ENCODE measurements at places on chromosomes 7 and 10.

DNA sequence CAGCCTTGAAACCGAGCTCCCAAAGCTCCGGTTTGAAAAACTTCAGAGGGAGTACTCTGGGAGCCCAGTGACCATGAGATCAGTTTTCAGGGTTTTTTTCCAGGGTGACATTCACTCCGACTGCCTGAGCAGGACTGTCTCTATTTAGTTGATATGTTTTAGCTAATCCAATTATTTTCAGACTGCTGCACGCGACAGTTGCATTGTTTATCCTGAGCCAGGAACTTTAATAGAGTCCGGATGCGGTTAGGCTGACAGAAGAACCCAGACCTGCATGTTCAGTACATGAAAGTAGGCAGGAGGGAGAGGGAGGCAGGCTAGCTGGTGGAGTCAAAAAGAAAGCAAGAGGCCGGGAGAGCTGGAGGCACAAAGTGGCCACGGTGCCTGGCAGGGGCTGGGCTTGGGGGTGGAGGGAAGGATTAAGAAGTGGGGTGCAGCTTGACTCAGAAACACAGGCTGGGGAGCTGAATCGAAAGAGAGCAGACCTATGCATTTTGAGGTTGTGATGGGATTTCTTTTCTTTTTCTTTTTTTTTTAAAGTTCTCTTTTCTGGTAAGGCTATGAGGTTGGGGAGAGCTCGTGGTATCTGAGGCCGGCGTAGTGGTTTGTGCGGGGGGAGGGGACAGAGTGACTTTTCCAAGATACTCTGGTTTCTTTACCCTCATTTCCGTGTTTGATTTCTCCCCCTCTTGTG, 5.7 kb downstream of the GATA3 start:
- peak; percentile 43 for DNase-seq

DNA sequence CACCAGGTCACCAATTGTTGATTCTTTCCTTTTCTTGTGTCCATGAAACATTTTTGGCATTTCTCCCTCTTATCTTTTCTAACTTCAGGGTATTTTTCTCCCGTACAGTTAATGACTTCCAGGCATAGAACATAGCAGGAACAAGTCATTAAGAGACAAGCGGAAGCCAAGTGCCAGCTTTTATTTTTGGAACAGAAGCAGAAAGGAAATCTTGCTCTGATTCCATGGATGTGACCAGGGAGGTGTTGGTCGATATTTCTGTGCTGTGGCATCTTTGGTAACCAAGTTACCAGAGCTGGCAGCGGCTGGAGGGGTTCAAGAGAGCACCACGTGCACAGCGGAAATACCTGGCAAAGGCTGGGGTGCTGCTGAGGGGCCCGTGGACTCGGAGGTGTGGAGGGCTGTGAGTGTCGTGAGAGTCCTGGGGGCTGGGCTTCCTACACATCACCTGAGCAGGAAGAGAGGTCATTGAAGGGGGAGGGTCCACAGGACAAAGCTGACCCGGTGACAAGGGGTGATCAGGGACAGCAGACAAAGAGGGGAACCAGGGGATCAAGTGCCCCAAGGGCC, 1.8 kb downstream of the LLCFC1 start:
- DNase-seq = no peak

DNA sequence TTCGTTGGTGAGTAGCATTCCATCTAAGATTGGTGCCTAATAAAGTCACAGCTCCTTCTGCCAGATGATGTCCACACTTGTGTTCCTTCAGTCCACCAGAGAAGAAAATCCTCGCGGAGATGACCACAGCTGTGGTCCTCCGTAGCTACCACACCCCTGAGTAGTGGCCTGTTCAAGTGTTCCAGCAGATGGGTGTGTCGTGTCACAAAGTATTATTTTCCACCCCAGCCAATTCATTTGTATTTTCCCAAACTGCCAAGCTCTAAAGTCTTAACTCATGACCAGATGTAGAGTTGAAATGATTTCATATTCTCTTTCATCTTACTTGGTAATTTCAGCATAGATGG, 251.3 kb upstream of the TCF7L2 start:
- DNase-seq = no peak

GRCh38 chr7:156984174-156984891, 26.1 kb downstream of the MNX1 start:
- no peak for DNase-seq

GRCh38 chr7:30662431-30662939, 19.8 kb downstream of the CRHR2 start:
- no peak for DNase-seq

DNA sequence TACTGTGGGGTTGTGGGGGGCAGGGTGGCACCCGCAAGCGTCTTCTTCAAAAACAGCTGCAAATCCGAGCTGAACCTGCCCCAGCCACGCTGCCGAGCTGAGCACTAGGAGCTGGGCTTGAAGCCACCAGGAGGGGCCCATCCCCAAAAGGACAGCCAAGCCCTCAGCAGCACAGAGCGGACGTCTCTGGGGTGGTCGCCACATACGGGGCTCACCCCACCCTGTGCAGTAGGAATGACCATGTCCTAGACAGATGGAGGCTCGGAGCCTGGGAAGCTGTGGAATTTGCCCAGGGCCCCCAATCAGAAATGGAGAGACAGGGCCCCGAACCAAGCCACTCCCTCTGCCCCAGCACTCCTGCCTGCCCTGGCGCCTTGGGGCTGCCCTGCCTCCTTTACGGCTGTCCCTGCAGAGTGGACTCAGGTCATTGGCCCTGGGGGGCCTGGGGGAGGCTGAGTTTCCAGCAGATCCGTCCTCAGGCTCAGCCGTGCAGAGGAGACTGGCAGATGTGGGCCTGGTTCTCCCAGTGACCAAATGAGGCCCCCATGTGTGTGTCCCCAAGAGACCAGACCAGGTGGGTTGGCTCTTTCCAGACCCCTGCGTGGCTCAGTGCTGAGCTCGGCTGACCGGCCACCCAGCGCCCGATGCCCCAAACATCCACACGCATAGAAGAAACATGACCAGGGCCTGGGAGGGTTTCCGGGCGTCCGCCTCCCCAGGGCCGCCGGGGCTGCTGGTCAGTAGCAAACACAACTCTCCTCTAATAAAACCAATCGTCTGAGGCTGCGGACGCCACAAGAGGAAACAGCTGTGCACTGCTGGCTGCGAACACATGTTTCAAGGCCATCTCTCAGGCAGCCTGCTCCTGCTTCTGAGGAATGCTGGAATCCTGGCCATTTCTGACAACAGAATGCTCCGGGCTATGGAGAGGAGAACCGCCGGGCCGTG, 54.9 kb downstream of the PDGFA start:
- no peak for DNase-seq

DNA sequence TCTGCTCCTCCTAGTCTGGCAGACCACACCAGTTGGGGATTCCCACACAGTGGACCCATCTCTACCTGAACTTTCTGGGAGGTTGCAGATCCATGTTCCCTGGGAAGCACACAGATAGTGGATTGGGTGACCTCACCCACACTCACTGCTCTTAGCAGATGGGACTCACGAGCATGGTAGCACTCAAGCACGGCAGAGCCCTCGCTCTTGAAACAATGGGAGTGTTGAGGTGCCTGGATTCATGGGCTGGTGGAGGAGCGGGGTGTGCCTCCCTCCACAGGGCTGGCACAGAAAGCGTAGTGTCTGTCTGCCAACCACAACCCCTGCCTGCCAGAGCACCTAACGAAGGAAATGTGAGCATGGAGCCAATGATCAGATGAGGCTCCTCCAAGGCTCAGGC, 568.0 kb downstream of the POM121L12 start:
- no peak for DNase-seq

DNA sequence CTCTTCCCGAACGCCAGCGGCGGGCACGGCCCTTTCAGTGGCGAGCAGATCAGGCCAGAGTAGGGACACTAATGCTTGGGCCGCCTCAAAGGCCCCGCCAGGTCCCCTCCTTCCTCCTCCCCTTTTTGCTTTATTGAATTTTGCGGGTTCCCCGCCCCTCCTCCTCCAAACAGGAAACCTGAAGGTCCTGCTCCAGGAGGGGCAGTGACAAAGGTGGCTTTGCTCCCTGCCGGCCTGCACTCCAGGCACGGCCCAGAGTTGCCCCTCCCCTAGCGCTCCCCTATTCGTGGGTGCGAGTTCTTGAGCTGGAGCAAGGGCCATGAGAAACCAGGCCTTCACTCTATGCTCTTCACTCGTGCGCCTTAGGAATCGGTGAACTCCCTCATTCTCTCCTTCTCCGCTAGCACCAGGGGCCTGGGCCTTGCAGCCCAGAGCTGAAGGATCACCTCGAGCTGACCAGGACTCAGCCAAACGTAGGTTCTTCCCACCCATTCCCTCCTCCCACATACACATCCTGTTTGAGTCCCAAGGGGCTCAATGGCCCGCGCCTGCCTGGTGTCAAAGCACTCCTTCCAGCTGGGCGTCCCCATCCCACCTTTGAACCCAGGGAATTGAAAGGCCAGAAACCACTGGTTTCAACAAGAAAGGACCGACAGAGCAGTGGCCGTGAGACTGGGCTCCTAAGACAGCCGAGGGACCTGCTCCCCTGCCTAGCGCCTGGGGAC, 619 bp upstream of the HOXA6 start:
- DNase-seq = no peak

- no peak for DNase-seq
These were observed 2.5 kb downstream of the FGL2 start for GRCh38 chr7:77197141-77197540.

GRCh38 chr7:2237109-2237602, 4.4 kb upstream of the MAD1L1 start:
- DNase-seq = no peak

GRCh38 chr10:61973169-61973568, 71.7 kb downstream of the ARID5B start:
- DNase-seq = no peak

DNA sequence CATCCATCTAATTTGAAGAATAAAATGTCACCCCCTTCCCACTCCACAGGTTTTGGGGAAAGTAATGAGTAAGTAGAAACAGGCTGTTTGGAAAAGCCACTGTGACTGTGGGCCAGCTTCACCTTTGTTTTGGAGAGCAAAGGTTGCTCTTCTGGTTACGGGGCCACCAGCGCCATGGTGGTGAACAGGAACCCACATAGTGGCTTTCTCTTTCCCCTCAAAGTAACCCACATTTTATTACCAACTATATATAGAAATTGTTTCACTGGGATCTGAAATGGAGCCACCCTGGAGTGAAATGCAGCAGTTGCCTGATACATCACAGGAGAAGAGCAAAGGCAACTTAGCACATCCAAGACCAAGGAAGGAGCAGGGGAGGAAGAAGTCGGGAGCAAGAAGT, 112.3 kb upstream of the EFCAB10 start:
- DNase-seq = no peak
